ENCODE measurements at places on chromosomes 3 and 15.

GRCh38 chr3:31377045-31377642 is 155.6 kb upstream of the STT3B start:
- DNase-seq: no peak

- no peak for DNase-seq
Observed at GRCh38 chr3:75329476-75330097, 334.5 kb upstream of the FRG2C start.

DNA sequence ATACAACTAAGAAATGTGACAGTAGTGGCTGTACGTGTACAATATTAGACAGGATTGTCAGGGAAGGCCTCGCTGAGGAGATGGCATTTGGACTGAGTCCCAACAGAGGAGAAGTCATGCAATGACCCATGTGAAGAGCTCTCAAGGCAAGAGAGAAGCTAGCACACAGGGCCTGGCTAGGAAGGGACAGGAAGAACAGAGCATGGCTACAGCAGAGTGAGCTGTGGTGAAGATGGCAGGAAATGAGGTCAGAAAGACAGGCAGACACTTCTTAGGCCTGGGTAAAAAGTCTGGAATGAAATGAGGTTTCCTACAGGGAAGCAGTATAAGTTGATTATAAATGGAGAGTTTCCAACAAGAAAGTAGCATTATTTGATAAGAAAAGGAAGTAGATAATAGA is 33.2 kb upstream of the LEKR1 start:
- DNase-seq: no peak

DNA sequence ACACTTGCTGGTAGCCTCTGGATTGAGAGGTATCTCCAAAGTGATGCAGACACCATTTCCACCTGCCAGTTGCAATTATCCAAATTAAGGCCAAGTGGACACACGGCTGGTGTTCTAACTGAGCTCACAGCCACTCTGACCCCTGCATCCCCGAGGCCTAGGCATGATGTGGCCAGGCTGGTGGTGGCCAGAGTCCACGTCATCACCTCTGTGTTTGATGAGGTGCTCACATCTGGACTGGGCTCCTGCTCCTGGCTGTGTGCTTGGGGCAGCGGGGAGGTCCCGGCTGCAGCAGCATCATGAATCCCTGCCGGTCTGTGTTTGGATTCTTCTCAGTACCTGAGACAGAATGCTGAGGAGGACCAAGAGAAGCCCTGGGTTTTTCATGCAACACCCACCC is 4.9 kb downstream of the OXTR start:
- no peak for DNase-seq

GRCh38 chr15:40755812-40756208 is 756 bp upstream of the RMDN3 start:
- DNase-seq: no peak

- DNase-seq: peak; percentile 53
Observed at GRCh38 chr3:139774560-139775302, 97.0 kb upstream of the NMNAT3 start.

DNA sequence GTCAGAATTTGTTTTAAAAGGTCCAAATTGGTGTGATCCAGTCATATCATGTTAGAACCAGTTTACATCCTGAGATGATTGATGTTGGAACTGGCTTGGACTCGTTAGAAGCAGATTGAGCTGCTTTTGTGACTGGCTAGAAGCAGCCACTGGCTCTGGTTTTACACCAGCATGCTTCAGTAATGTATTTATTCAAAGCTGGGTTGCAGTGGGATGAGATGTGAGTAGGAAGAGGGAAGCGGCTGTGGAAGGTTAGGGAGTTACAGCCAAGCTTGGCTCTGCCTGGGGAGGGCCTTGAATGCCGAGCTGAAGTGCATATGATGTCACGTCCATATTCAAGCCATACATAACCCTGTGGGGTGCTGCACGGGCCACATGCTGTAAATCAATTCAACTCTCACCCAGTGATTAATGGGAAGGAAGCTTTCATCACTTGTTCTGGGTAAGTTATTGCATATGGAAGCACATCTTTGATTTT is 104.0 kb upstream of the SMAD3 start:
- no peak for DNase-seq

- DNase-seq: no peak
Observed at GRCh38 chr3:107545680-107546120, 22.9 kb downstream of the BBX start.

GRCh38 chr3:77672016-77672415 is 632.1 kb downstream of the ROBO2 start:
- no peak for DNase-seq

- peak; percentile 25 for DNase-seq
Observed at GRCh38 chr3:141303481-141304223, 64.7 kb upstream of the ZBTB38 start.

- peak; percentile 42 for DNase-seq
Observed at GRCh38 chr3:131535596-131535995, 32.8 kb upstream of the MRPL3 start.

GRCh38 chr15:88060383-88060782 is 196.2 kb downstream of the NTRK3 start:
- DNase-seq: no peak

- peak; percentile 62 for DNase-seq
Observed at GRCh38 chr3:195352895-195353488, 82.0 kb upstream of the XXYLT1 start.

DNA sequence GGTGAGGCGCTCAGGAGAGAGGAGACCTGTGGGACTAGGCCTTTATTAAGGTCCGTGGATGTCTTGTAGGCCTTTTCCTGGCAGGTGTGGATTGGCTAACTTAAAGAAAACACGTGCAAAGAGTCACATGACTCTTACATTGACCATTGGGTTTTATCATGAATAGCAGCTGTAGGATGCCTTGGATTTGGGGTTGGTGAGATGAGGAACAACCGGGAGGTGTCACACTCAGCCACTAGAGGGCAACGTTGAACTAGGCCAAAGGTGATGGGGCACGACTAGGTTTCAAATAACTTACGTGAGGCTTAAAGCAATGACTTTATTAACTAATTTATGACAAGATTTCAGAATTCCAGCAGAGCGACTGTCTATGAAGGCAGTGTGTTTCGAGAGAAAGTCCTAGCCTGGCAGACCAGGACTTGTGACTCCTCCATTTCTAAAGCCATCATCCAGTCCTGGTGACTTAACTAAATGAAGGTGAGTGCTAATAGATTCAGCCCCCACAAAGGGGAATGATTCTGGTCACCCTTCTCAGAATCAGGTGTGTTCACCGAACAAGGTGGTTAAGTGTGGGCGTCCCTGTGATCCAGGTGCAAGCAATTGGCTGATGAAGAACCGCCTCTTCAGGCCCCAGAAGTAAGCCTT is 345.6 kb downstream of the MCTP2 start:
- DNase-seq: no peak

GRCh38 chr15:99507504-99508310 is 58.1 kb upstream of the MEF2A start:
- peak; percentile 38 for DNase-seq

- no peak for DNase-seq
Observed at GRCh38 chr3:53978386-53978785, 86.7 kb upstream of the SELENOK start.

- no peak for DNase-seq
Observed at GRCh38 chr3:189576486-189576885, 54.7 kb upstream of the TP63 start.

- peak; percentile 94 for DNase-seq
Observed at GRCh38 chr15:39908186-39908585, 11.9 kb downstream of the GPR176 start.

DNA sequence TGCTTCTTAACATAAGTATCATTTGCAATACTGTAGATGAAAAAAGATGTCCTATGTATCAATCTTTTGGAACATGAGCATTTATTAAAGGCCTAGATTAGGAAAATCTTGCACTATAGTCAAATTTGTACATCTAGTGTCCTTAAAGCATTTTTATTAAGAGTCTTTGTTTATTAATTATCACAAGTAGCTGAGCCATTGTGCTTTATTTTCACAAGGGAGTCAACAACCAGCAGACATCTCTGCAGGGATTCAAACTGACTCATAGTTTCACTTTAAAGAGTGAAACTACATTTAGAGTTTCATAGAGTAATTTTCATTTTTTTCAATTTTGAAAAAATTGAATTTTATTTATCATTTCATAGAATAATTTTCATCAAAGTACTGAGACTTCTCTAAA is 94.5 kb upstream of the EIF1B start:
- DNase-seq: no peak

GRCh38 chr15:49610157-49610918 is 10.3 kb downstream of the FAM227B start:
- DNase-seq: no peak

- no peak for DNase-seq
Observed at GRCh38 chr15:65845826-65846519, 23.3 kb upstream of the RAB11A start.

- no peak for DNase-seq
Observed at GRCh38 chr15:72564091-72564490, 90.0 kb downstream of the ARIH1 start.

GRCh38 chr3:140363801-140364200 is 314.1 kb upstream of the TRIM42 start:
- no peak for DNase-seq

- peak; percentile 32 for DNase-seq
Observed at GRCh38 chr3:98602078-98602678, 8.8 kb upstream of the CPOX start.

- DNase-seq: peak; percentile 46
Observed at GRCh38 chr3:37114251-37115145, 59.9 kb downstream of the LRRFIP2 start.

Data from skeletal muscle cell (primary cell).